ENCODE measurements at places on chromosomes 3 and 15. TPM values are rescaled to one million over a fixed set of nuclear protein-coding genes. Genes with fewer than 3 reads are reported as not detected.

CRYGS gene
- polyA plus RNA-seq = 0.54 TPM

GP5 gene
- polyA plus RNA-seq = 0.02 TPM

CPLX3 gene
- not detected for polyA plus RNA-seq

NAA80 gene
- 4.3 TPM for polyA plus RNA-seq

GRM7 gene
- not detected for polyA plus RNA-seq

ARHGEF26 gene
- 2.5 TPM for polyA plus RNA-seq

CADM2 gene
- not detected for polyA plus RNA-seq

HDGFL3 gene
- polyA plus RNA-seq = 59.1 TPM

TM2D3 gene
- 44.6 TPM for polyA plus RNA-seq

FGF7 gene
- 61.5 TPM for polyA plus RNA-seq

KNL1 gene
- polyA plus RNA-seq = 3.9 TPM

C3orf49 gene
- not detected for polyA plus RNA-seq

SNTN gene
- not detected for polyA plus RNA-seq

Data from fibroblast of lung (primary cell).